Foreskin keratinocyte (primary cell): ENCODE measurements at places on chromosomes 5 and 9.

DNA sequence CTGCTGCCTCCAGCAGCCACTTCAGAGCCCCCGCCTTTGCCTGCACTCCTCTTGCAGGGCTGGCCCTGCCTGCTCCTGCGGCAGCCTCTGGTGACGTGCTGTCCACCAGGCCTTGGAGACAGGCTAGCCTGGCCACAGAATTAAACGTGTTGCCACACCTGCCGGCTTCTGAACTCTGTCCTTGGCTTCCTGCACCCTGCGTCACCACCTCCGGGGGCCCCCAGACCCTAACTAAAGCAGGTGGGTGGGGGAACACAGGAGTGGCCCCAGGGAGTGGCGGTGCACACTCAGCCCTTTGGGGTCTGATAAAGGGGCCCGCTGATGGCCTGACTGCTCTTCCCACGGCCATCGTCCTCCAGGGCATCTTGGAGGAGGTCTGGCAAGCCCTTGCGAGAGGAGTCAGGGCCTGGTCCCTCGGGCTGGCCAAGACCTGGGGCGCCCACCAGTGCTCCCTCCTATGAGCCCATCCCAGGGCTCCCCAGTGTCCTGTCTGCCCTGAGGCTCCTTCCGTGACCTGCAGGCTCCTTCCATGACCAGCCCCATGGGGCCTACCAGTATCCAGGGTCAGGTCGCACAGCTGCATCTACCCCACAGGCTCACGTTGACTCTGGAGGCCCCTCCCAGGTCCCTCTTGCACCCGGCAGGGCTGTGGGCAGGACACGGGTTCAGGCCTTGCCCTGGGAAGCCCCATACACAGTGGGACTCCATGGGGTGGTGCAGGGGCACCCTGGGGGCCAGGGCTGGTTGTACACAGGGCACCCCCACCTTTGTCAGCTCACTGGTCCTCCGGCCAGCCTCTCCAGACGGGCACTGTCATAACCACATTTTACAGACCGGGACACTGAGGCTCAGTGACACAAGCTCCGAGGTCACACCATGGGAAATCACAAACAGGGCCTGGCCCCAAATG is 1.0 kb upstream of the MAMDC4 start:
- DNase-seq, result no peak

GRCh38 chr9:98567540-98568233 is 141.0 kb downstream of the GABBR2 start:
- no peak for DNase-seq

DNA sequence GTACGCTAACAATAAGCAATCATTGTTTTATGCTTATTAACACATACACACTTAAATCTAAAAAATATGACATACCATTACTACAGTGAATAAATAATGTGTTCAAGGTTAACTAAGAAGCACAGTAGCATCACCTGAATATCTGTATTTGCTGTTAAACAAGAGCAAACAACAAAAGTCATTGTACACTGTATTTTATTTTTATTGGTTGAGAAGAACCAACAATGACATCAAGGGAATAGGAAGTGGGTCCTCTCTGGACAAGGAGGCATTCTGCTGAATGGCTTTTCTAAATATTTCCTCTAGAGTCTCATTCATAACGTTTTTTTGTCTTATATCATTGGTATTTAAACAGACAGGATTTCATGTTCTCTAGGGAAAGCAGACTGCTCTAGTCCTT is 460.4 kb downstream of the CDH9 start:
- no peak for DNase-seq

DNA sequence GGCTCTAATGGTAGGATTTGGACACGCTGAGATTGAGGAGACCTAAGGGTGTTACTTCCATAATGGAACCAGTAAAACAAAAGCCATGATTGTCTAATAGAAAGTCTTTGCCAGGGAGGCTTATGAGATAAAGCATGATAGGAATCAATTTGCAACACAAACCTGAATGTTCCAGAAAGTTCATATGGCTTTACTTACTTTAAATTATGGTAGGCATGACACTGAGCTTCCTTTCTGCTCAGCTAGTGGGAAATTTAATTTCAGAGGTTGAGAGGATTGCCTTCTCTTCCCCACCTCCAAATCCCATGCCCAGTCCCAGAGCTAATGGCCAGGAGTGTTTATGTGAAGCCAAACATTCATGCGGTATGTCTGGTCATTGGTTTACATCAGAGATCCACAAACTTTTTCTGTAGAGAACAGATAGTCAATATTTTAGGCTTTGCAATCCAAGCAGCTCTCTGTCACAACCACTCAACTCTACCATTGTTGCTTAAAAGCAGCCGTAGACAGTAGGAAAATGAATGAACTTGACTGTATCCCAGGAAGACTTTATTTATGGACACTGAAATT is 114.5 kb downstream of the UGCG start:
- no peak for DNase-seq

GRCh38 chr5:139273322-139273571 is 20.3 kb upstream of the MATR3 start:
- no peak for DNase-seq

DNA sequence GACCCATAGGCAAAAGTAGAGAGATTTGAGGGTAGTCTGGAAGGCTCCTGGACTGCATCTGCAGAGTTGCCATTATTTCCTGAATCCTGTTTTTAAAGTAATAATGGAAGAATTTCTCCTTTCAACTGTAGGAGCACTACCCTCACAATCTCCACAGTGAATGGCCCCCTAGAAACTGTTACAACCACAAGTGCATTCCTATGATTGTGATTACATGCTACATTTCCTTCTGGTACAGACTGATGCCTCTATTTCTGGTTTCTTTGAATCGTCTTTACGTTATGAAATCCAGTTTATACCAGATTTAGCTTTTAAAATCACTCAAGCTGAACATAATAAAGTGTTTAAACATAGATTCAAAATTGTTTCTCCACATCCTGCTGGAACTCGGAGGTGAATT is 49.4 kb downstream of the FRMPD1 start:
- no peak for DNase-seq

DNA sequence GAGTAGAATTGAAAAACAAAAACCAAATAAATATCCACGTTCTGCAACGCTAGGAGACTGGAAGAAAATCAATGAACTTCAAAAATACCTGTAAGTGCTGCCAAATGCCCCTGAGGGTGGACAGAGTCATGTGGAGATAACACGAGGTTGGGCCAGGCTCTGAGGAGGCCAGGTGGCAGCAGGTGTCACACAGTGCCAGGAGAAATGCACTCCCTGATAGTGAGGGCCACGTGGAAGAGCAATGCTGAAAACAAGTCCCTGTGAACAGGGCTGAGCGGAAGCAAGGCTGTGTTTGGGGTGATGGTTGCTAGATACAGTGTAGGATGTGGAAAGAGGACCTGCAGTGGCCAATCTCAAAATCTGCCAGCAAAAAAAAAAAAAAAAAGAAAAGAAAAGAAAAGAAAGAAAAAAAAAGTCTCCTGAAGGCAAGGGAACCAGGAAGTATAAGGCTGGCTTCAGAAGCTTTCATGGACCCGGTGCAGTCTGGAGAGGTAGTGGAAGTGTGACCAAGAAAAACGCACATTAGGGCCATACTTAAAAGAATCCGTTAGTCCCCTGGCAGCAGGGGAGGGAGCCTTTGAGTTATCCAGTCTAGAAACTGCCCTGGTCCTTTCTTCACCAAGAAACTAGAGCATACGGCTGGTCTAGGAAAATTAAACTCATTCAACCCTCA is 16.8 kb downstream of the C1QTNF3 start:
- no peak for DNase-seq

- no peak for DNase-seq
These were observed 357.8 kb downstream of the KDM4C start for GRCh38 chr9:7115606-7116005.

DNA sequence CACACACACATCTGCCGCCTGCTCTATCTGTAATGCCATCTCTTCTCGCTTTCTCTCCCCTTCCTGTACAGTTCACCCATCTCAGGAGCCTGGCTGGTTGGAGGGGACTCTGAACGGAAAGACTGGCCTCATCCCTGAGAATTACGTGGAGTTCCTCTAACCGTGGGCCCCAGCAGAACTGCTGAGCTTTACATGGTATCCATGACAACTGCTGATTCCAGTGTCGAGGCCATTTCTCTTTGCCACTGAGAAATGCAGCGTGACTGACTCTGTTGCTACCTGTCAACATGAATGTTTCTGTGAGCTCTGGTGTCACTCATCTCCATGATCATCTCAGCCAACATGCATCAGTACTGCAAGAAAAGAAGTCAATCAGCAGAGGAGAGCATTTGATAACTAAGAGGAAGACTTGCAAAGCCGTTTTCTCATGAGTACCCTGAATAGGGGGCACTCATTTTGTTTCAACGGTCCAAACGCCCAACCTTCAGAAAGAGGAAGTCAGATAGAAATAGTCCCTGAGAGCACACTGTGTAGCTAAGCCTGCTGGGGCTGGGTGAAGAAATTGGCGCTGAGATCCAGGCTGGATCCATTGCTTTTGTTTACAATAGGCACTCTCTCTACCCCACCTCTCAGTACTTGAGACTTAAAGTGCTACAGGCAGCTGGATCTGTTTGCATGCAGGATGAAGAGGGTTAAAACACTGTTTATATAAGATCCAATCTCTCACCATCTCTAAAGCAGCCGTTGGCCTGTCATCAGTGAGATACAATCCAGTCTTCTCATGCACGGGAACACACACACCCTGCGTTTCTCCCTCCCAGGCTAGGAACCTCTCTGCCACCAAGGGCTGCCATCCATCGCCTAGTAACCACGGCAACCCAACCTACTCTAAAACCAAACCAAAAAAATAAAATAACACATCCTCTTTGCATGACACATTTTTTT is 180.9 kb downstream of the NR3C1 start:
- no peak for DNase-seq

DNA sequence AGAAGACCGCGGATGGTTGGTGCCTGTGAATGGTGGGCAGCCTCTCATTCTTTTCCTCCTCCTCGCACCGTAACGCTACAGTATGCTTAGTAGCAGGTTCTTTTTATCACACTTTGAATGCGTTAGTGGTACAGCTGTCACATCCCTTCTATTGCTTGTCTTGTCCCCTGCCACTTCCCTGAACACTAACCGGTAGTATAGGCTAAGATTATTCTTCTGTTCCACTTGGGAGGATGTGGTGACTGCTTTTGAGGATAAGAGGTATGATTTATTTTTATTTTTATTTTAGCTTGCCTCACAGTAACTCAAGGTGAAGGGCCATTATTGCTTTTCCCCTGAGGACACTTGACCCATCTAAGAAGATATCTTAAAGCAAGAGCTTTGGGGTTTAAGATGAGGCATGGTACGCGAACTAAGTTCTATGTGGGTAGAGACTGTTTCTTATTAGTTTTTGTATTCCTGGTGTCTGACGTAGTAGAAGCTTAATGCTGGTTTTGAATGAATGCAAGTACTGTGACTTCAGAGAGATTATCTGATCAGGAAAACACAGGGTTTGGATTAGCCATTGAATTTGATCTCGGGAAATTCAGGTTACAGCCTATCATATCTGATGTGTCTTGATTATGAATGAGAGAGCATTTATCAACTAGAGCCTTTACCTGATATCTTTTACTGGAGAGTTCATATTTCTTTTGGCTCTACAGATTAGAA is 951 bp downstream of the UNC13B start:
- DNase-seq, result no peak

GRCh38 chr5:67999391-67999790 is 216.2 kb upstream of the PIK3R1 start:
- no peak for DNase-seq

DNA sequence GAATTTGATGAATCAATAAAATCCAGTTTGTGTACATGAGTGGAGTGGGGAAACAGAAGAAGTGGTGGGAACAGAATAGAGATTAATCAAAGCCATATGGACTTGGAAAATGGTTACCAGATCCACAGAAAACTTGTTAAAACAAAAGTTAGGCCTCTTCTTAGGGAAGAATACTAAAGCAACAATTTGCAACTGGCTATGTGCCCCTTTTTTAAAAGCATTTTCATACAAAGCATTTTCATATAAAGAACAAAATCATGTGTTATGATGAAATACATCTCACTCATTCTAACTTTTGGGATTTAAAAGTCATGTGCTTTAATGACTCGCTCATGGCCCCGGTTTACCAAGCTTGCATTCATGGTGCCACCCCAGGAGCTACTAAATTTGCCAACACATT is 276.9 kb downstream of the EFNA5 start:
- no peak for DNase-seq
